ENCODE measurements at places on chromosomes 5 and 9.

DNA sequence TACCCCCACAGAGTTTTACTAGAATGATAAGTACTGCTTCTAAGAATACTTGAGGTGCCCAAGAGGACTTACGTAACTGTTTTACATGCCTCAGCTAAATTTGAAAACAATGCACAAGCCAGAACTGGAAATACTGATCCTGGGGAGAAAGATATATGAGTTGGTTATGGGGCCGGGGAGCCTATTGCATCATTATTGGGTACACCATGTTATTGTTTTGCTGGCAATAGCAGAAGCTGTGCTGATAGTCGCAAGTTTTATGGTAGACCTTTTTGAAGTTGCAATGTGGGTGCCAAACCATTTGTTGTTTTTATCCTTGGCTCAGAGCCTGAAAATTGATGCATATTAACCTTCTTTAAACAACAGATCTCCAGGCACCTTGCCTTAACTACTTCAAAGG is 108.4 kb upstream of the DHFR start:
- DNase-seq = no peak

DNA sequence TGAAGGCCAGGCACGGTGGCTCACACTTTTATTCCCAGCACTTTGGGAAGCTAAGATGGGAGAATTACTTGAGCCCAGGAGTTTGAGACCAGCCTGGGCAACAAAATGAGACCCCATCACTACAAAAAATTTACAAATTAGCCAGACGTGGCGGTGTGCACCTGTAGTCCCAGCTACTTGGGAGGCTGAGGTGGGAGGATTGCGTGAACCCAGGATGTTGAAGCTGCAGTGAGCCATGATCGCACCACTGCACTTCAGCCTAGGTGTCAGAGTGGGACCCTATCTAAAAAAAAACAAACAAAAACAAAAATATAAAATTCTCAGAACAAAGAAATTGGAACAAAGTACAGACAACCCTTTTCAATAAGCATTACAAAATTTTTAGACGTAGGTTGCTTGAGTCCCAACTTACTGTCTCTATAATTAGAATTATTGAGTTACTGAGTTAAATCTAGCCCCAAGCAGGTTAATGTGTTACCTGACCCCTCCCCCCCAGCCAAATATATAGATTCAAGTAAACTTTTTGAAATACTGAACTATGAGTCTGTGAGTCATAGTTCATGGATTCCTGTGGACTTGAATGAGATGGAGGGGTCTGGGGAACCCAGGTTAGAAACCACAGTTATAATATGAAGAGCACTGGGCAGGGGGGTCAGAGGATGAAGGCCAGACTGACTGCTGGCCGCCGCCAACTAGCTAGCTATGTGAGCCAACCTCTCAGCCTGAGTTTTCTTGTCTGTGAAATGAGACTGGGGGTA is 173.1 kb downstream of the AOPEP start:
- no peak for DNase-seq

GRCh38 chr9:124340219-124341069 is 74.8 kb downstream of the PSMB7 start:
- DNase-seq = no peak

- no peak for DNase-seq
Observed at GRCh38 chr5:68385936-68386335, 170.4 kb downstream of the PIK3R1 start.

- no peak for DNase-seq
Observed at GRCh38 chr9:7369384-7369821, 430.2 kb downstream of the DMAC1 start.

DNA sequence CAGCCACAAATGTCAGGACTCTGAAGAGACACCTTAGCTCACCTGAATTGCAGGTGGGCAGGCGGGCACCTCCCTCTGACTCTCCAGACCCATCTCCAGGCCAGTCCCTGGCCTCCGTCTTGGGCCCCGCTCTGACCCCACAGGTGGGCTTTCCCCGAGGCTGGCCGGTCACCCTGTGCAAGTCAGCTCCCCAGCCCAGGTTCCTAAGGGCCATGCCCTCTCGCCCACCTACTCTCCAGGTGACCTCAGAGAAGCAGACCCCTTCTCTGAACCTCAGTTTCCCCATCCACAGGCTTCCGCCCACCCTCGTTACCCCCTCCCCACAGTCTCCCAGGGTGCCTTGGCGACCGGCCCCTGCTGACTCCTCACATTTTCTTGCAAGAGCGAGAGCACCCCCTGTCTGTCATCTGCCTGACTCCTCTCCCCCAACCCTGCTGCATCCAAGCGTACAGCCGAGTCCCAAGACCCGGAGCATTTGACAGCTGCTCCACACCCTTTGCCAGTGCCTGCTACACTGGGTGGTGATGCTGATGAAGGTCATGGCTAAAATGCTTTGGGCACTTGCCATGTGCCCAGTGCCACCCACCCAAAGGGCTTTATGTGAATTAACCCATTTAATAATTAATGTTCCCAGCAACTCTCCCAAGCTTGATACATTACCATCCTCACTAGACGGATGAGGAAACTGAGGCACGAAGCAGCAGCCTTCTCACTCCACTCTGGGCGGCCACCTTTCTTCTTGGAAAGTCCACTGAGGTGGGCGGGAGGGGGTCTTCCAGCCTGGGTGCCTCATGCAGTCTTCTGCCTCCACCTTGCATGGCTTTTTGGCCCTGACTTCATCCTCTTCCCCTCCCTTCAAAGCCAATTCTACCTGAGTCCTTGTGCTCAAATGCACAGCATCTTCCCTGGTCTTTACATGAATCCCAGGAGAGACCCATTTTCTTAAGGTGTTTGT is 51.1 kb upstream of the ORM1 start:
- DNase-seq = no peak

GRCh38 chr5:110258460-110259216 is 467.8 kb downstream of the TMEM232 start:
- no peak for DNase-seq

GRCh38 chr5:149217096-149217802 is 54.4 kb upstream of the AFAP1L1 start:
- no peak for DNase-seq

DNA sequence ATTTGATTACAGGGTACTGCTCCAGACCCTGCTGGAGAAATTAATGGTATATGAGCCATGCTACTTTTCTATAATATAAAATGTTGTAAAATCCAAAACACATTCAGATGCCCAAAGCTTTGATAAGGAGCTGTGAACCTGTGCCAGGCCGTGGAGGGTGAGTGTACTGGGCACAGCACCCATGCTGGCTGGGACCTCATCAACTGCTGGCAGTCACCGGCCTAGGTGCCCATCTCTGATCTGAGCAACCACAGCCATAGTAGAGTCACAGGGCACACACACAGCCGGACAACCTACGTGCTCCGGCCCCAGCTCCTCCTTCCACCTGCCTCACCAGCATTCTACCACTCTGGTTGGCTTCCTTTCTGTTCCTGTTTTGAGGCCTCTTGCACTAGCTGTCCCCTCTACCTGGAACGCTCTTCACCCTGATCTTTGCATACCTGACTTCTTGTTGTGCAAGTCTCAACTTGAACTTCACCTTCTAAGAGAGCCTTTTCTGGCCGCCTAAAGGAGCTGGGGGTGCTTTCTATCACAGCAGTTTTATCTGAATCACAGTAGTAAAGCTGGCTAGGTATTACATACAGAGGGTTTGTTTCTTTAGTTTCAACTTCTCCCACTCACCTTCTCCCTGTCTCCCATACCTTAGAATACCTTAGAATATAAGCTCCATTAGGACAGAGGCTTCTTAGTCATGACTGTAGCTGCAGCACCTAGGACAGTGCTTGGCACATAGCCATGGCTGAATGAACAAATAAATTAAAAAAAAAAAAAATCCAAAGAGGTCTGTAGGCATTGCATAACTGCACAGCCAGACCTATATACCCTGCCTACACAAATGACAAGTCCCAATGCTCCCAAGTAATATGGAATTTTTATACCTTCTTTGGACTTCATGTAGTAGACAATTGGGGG is 51.7 kb downstream of the MED27 start:
- DNase-seq = no peak

DNA sequence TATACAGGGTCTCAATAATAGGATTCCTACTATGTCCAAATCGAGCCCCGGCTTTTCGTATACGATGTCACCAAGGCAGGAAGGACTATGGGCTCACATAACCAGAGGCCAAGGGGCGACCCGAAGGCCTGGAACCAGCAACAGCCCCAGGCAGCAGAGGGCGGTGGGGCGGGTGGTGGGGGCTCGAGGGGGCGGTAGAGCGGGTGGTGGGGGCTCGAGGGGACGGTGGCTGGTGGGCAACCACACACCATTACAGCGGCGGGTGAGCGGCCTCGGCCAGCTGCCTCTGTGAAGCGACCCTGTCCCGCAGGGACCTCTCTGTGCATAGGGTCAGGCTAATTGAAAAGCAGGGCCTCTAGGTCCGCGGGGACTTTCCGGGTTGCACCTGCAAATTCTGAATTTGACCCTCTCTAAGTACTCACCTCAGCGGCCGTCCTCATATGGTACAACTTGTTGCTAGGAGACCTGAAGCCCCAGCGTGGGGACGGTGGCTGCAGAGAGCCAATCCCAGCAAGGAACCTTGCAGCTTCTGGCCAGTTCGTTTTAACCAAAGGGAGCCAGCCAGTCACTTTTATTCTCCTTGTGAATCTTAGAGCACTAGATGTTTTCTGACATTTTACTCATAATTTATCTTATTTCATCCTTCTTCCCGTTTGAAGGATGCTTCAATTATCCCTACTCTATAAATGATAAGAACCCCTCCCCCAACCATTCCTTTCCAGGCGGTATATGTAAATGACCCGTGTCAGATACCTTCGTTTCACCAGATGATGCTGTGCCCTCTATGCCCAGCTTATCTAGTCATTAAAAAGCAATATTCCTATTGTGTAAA is at the start of gene NME5:
NME5 (minus strand) TSS at position 480 of the 832 bp plus-strand sequence. CDS start 648 bp downstream, outside the sequence.
- no peak for DNase-seq

GRCh38 chr9:127463911-127464310 is 12.6 kb downstream of the LRSAM1 start:
- DNase-seq = no peak

- DNase-seq = no peak
Observed at GRCh38 chr9:133979921-133980863, 11.9 kb downstream of the VAV2 start.

- no peak for DNase-seq
Observed at GRCh38 chr5:122915717-122916461, 70.5 kb downstream of the SNX24 start.

DNA sequence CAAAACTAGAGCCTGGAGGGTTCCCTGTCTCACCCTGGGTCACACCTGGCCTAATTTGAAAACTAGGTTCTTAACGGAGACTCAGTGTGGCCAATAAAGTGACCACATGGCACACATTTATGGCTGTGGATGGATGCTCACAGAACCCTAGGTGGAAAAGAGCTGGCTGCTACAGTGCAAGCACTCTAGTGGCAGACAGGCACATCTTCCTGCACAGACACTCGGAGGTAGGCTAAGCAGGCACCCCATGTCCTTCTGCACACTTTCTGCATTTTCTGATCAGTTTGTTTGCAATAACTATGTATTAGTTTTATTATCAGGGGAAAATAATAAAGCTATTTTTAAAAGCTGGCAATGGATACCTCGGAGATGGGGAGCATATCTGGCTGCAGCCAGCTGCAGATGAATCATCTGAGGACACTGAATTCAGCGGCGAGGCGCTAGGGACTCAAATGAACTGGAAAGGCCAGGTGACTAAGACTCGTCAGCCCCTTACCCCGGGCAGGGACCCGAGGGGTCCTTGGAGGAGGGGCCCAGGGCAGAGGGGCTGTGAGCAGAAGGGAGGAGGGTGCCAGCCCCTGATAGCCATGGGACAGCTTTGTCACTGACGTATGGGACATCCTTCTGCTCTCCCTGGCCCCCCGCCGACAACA is 96.2 kb downstream of the OLFM1 start:
- DNase-seq = no peak

- DNase-seq = no peak
Observed at GRCh38 chr9:113246928-113247327, 25.6 kb downstream of the SLC31A1 start.

GRCh38 chr5:104018299-104018698 is 455.7 kb upstream of the NUDT12 start:
- no peak for DNase-seq

GRCh38 chr5:101431201-101431600 is 528.1 kb upstream of the ST8SIA4 start:
- no peak for DNase-seq

GRCh38 chr5:149195962-149196361 is 54.7 kb downstream of the ABLIM3 start:
- no peak for DNase-seq

- DNase-seq = peak; percentile 35
Observed at GRCh38 chr5:172766287-172767108, 4.5 kb downstream of the DUSP1 start.

DNA sequence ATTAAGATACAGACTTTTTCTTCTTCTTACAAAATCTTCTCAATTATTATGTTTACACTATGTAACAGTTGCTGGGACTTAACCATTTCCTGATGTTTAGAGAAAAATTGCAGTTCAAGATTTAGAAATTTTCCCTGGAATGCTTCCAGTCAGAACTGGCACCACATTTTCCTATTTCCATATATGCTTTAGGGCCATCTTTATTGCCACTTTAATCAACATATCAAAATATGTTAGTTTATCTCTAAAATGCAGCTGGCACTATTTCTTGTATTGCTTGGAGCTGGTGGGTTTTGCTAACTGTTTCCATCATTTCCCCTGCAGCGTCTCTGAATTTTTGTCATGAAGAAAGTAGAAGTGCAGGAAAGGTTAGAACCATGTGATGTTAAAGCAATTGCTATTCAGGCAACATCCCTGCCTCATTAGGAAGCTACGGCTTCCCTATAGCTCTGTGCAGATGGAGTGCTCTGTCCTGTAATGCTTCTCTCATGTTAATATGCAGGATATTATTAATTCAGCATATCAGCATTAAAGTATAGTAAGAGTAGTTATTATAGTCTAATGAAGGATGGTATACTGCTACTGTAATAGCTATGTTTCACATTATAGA is 269.1 kb downstream of the MTRR start:
- no peak for DNase-seq

DNA sequence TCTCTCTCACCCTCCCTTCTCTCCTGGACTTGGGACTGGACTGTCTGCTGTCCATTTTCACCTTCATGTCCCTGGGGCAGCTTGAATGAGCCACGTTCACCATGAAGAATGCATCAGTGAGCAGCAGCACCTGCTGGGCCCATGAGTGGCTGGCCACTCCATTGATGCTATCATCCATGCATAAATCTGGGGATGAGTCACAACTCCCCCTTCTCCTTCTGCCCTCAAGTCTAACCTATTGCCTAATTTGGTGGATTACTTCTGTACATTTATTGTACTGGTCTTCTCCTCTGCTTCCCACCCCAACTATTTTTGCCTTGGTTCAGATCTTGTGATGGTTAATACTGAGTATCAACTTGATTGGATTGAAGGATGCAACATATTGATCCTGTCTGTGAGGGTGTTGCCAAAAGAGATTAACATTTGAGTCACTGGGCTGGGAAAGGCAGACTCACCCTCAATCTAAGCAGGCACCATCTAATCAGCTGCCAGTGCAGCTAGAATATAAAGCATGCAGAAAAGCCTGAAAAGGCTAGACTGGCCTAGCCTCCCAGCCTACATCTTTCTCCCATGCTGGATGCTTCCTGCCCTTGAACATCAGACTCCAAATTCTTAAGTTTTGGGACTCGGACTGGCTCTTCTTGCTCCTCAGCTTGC is 46.7 kb downstream of the GDNF start:
- DNase-seq = no peak

GRCh38 chr9:27471789-27472188 is 52.3 kb upstream of the IFNK start:
- no peak for DNase-seq
